ENCODE measurements at places on chromosomes 7 and 10. TPM values are rescaled to one million over a fixed set of nuclear protein-coding genes. Genes with fewer than 3 reads are reported as not detected.

DNA sequence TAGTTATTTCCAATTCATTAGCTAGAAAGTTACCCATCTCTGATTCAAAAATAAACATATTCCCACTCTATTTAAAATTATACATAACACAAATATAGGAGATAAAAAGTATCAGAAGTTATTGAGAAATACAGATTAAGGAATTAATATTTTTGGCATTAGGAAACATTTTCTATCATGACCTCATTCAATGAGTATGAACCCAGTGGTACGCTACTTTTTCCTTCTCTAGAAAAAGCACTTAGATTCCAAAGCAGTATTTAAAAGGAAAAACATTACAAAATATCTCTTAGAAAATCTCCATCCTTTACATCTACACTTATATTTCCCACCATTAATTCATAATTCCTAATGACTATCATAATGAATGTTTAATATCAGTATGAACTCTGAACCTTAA is 240.6 kb upstream of the GNAI1 start:
- H3K4me1 ChIP-seq, result peaks cover 3% of the 10 kb centered on the region
- H3K27me3 ChIP-seq, result no peaks in the 10 kb centered on the region
- no peak overlapping the region for H3K4me3 ChIP-seq
- peak; percentile 44 for DNase-seq
- H3K27ac ChIP-seq, result no peak overlapping the region
- no peaks in the 10 kb centered on the region for H3K36me3 ChIP-seq

DNA sequence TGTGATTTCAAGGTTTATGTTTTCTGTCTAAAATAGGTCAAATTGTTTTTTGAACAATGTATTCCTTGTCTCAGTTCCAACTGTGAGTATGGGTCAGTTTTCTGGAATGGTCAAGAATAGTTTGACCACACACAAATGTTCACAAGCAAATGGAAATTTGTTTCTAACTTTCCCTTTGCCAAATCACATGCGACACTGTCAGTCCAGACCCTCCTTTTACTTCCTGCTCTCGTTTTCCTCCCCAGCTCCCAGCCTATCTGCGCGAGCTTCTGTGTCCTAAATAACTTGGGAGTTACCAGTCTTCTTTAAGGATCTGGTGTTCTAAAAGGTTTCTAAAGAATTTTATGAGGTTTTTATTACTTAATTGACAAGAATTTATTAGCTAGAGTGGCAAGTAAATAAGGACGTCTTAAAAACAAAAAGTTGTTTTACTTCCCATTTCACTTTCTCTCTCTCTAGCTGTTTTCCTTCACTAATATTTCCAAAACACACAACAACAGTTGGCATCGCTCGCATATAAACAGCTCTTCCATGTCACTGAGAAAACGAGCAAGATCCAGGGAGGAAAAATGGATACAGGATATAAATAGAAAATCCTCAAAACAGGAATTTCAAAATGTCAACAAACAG is 266.1 kb upstream of the KLF6 start:
- peak overlapping the region; percentile 45 for H3K4me3 ChIP-seq
- H3K27ac ChIP-seq, result peak overlapping the region; percentile 73
- no peaks in the 10 kb centered on the region for H3K36me3 ChIP-seq
- no peaks in the 10 kb centered on the region for H3K4me1 ChIP-seq
- DNase-seq, result no peak
- H3K27me3 ChIP-seq, result no peaks in the 10 kb centered on the region

- H3K4me1 ChIP-seq, result peaks cover 2% of the 10 kb centered on the region
- H3K27ac ChIP-seq, result no peak overlapping the region
- H3K36me3 ChIP-seq, result no peaks in the 10 kb centered on the region
- H3K27me3 ChIP-seq, result no peaks in the 10 kb centered on the region
- no peak for DNase-seq
Observed at GRCh38 chr10:77631241-77631640, 6.4 kb downstream of the KCNMA1 start.

- H3K27ac ChIP-seq, result peak overlapping the region; percentile 90
- no peaks in the 10 kb centered on the region for H3K36me3 ChIP-seq
- H3K4me3 ChIP-seq, result peak overlapping the region; percentile 16
- peaks cover 11% of the 10 kb centered on the region for H3K4me1 ChIP-seq
- H3K27me3 ChIP-seq, result no peaks in the 10 kb centered on the region
Observed at GRCh38 chr10:73965890-73966768, 31.8 kb upstream of the VCL start.

DNA sequence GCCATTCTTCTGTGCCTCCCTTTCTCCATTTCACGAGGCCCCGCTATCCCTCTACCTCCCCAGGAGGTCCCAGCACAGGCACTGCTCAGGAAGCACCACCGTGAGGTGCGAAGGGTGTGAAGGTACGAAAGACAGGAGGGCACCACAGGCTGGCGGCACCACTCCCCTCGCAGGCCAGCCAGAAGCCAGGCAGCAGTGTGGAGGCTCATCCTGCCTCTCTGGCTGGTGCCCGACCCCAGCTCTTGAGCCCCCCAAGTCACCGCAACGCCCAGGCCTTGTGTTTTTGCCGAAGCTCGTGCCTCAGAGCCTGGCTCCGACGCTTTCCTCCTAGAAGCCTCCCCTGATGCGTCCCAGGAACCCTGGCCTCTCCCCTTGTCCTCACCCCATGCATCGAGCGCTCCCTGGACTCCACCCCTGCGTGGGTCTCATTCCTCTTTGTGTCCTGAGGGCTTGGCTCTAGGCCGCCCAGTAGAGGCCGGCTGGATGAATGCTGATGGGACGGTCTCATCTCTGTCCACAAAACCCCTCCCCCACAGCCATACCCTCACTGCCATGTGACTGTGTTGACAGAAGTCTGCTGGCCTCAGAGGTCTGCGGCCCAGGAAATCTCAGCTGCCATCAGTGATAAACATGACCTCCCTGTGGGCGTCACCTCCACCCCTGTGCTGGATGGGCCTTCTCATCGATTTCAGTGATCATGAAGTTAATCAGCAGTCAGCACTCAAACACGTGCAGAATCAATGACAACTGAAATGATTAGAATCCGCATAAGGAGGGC is 19.3 kb downstream of the BRI3 start:
- DNase-seq, result no peak
- H3K36me3 ChIP-seq, result peaks cover 4% of the 10 kb centered on the region
- H3K27ac ChIP-seq, result no peak overlapping the region
- no peaks in the 10 kb centered on the region for H3K27me3 ChIP-seq
- H3K4me3 ChIP-seq, result no peak overlapping the region
- H3K4me1 ChIP-seq, result no peaks in the 10 kb centered on the region

The TAS2R38 gene
- total RNA-seq, result not detected
